Ovary (tissue), 10 donors: ENCODE measurements at places on chromosomes 1 and 21. TPM values are rescaled to one million over a fixed set of nuclear protein-coding genes. Genes with fewer than 3 reads are reported as not detected.

Gene CYP4A11
- not detected for total RNA-seq

- no peaks in the 10 kb centered on the region for H3K36me3 ChIP-seq
- peaks cover 27% of the 10 kb centered on the region for H3K4me1 ChIP-seq
- H3K4me3 ChIP-seq: no peak overlapping the region
- DNase-seq: no peak
- H3K27ac ChIP-seq: no peak overlapping the region
- no peaks in the 10 kb centered on the region for H3K27me3 ChIP-seq
Observed at GRCh38 chr1:208041505-208041904, 130.6 kb upstream of the CD34 start.

Gene EPRS1
- 65.4 TPM for total RNA-seq

Gene LCE1E
- not detected for total RNA-seq

Gene ZNF281
- 11.0 TPM for total RNA-seq

GRCh38 chr1:42783092-42783491 is 1.7 kb upstream of the TMEM269 start:
- H3K27ac ChIP-seq: no peak overlapping the region
- DNase-seq: no peak
- H3K4me1 ChIP-seq: peaks cover 5% of the 10 kb centered on the region
- no peaks in the 10 kb centered on the region for H3K36me3 ChIP-seq
- H3K4me3 ChIP-seq: no peak overlapping the region
- H3K27me3 ChIP-seq: no peaks in the 10 kb centered on the region

DNA sequence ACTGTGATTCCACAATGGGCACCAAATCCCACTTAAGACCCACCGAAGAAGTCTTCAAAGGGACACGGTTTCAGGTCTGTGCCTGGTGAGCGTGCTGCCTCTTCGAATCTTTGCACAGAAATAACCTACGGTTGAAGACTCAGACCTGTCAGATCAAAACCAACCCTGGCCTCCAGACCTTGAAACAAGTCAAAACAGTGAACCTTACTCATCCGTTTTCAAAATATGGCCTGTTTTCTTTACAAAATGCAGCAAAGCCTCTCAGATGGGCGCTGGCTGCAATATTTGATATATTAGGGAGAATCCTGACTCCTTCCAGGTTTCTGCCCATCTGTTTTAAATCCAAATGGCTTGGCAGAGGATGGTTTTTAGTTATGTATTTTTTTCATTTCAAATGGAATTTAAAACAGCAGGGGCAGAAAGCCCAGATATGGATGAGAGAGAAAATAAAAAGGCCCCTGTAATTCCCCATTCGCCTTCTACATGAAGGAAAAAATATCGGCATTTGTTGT is 14.0 kb downstream of the JUN start:
- no peaks in the 10 kb centered on the region for H3K4me1 ChIP-seq
- no peak overlapping the region for H3K27ac ChIP-seq
- no peaks in the 10 kb centered on the region for H3K36me3 ChIP-seq
- no peak for DNase-seq
- no peaks in the 10 kb centered on the region for H3K27me3 ChIP-seq

DNA sequence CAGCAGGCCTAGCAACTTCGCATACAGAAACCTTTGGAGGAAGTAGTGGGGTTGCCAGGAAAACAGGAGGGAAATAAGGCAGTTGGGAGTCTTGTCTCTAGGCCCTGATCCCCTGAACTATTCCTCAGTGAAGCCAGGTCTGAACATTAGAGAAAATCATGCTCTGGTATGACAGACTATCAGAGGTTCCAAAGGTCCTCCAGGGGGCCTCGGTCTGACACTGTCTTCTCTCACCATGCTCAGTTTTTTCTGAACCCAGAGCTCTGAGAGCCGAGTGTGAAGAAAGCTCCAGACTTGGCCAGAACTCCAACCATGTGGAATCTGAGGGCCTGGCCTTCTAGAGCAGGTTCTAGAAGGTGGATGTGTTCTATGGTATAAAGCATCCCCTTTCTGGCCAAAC is 4.0 kb downstream of the TOMM40L start:
- no peak overlapping the region for H3K4me3 ChIP-seq
- no peak overlapping the region for H3K27ac ChIP-seq
- peaks cover 5% of the 10 kb centered on the region for H3K4me1 ChIP-seq
- no peaks in the 10 kb centered on the region for H3K27me3 ChIP-seq

DNA sequence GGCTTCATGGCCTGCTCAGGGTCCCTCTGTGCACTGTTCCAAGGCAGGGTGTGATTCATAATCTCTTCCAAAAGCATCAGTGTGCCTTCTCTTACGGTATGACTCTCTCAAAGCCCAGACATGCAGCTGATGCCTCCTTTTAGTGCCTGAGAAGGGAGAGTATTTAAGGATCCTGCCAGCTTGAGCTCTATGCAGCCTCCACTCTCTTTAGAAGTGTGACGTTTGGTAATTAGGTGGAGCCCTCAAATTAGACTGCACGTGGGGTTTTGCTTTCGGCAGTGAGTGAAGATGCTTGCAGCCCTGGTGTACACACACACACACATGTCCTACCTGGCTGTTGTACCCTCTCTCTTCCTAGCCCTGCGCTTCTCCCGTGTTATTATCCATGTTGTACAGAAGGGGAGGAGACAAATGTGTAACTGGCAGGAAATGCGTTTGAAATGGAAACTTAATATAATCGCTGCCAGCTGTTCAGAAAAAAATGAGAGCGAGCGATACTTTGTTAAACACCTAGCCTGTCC is 2.6 kb upstream of the C1orf174 start:
- H3K27ac ChIP-seq: no peak overlapping the region
- H3K36me3 ChIP-seq: no peaks in the 10 kb centered on the region
- H3K27me3 ChIP-seq: no peaks in the 10 kb centered on the region
- DNase-seq: no peak

GRCh38 chr1:7922301-7922700 is 18.3 kb downstream of the TNFRSF9 start:
- no peaks in the 10 kb centered on the region for H3K4me1 ChIP-seq
- H3K27ac ChIP-seq: no peak overlapping the region
- DNase-seq: no peak
- no peaks in the 10 kb centered on the region for H3K27me3 ChIP-seq

DNA sequence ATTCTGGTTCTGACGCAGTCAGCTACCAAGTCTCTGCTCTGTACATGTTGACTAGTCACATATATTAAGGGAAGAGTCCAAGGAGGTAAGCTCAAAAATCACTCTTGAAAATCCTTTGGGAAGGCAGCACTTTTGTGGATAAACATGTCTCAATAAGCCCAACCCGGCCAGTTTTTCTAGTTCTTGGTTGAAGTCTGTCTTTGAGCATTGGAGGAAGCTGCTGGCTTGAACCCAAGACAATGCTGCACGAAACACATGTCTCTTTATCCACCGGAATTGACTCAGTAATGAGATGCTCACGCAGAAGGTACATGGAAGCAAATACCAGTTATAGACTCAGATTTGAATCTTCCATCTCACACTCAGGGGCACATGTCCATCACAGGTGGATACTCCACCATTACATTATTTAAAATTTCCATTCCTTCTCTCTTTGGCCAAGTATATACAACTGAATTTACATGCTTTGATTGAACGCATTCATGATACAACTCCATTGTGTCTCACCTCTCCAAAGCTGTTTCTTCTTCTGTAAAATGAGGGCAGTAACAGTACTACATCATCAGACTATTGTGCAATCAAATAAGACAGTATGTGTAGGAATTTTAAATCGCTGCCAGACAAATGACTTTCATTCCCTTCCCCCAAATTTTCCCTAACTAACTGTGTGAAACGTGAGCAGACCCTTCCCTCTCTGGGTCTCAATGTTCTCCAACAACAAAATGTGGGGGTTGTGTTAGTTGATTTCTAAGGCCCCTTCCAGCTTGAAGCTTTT is 9.6 kb upstream of the GUCA2A start:
- peaks cover 7% of the 10 kb centered on the region for H3K4me1 ChIP-seq
- H3K27ac ChIP-seq: no peak overlapping the region

Gene FNDC10
- 2.8 TPM for total RNA-seq

Gene MAP3K6
- total RNA-seq: 10.3 TPM

DNA sequence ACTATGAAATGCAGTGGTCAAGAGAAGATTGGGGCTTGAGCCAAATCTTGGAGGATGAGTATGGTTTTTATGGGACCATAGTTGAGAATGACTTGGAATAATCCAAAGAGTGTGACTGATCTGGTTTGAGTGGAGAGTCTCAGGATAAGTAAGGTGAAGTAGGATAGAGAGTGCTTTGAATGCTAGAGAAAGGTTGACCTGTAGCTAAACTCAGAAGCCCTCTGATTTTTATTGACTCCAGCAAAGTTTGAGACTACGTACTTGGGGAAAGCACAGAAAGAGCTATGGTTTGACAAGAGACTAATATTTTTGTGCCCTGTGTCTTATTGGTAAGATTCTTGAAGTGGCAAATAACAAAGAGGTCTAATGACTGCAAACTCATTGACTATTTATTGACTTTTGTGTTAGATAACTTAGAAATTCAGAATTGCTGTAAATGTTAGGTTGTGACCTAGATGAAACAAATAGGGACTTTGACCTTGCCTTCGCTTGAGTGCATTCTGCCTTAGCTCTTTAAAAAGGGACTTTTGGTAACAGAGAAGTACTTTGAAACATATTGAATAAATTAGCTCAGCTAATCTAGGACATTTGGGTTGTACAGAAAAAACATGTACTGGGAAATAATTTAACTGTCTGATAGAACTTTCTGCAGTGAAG is 35.1 kb downstream of the UAP1 start:
- DNase-seq: no peak
- no peak overlapping the region for H3K4me3 ChIP-seq
- H3K4me1 ChIP-seq: no peaks in the 10 kb centered on the region
- no peak overlapping the region for H3K27ac ChIP-seq
- H3K27me3 ChIP-seq: no peaks in the 10 kb centered on the region
- no peaks in the 10 kb centered on the region for H3K36me3 ChIP-seq

- H3K36me3 ChIP-seq: no peaks in the 10 kb centered on the region
- no peaks in the 10 kb centered on the region for H3K27me3 ChIP-seq
- H3K4me3 ChIP-seq: no peak overlapping the region
- no peak for DNase-seq
- no peak overlapping the region for H3K27ac ChIP-seq
Observed at GRCh38 chr1:179424610-179425009, 58.8 kb downstream of the AXDND1 start.

DNA sequence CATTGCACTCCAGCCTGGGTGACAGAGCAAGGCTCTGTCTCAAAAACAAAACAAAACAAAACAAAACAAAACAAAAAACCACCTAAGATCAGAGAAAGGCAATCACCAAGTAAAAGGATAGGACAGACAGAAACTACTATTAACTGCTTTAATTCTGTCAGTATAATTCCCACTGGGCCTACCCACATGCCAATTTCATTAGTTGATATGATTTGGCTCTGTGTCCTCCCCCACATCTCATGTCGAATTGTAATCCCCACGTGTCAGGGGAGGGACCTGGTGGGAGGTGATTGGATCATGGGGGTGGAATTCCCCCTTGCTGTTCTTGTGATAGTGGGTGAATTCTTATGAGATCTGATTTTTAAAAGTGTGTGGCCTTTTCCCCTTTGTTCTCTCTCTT is 27.2 kb upstream of the CAPZB start:
- no peak for DNase-seq
- no peaks in the 10 kb centered on the region for H3K27me3 ChIP-seq
- H3K36me3 ChIP-seq: no peaks in the 10 kb centered on the region
- no peak overlapping the region for H3K27ac ChIP-seq
- H3K4me3 ChIP-seq: no peak overlapping the region

Gene CELA3A
- 3.3 TPM for total RNA-seq

- no peak overlapping the region for H3K4me3 ChIP-seq
- H3K27me3 ChIP-seq: no peaks in the 10 kb centered on the region
- no peaks in the 10 kb centered on the region for H3K36me3 ChIP-seq
- no peak overlapping the region for H3K27ac ChIP-seq
Observed at GRCh38 chr1:40425198-40425597, 25.1 kb upstream of the ZFP69B start.

GRCh38 chr1:66246351-66247269 is 287.3 kb upstream of the SGIP1 start:
- DNase-seq: no peak
- no peaks in the 10 kb centered on the region for H3K4me1 ChIP-seq
- no peak overlapping the region for H3K4me3 ChIP-seq
- H3K27me3 ChIP-seq: no peaks in the 10 kb centered on the region

Gene OR2M5
- total RNA-seq: not detected

- no peak overlapping the region for H3K4me3 ChIP-seq
- H3K27ac ChIP-seq: no peak overlapping the region
- no peaks in the 10 kb centered on the region for H3K27me3 ChIP-seq
- H3K36me3 ChIP-seq: no peaks in the 10 kb centered on the region
Observed at GRCh38 chr21:45737485-45738166, 94.1 kb downstream of the PCBP3 start.

GRCh38 chr1:88773540-88774150 is 89.6 kb downstream of the PKN2 start:
- no peaks in the 10 kb centered on the region for H3K36me3 ChIP-seq
- H3K4me1 ChIP-seq: no peaks in the 10 kb centered on the region
- H3K27me3 ChIP-seq: no peaks in the 10 kb centered on the region
- H3K27ac ChIP-seq: no peak overlapping the region

Gene TPR
- total RNA-seq: 107 TPM

DNA sequence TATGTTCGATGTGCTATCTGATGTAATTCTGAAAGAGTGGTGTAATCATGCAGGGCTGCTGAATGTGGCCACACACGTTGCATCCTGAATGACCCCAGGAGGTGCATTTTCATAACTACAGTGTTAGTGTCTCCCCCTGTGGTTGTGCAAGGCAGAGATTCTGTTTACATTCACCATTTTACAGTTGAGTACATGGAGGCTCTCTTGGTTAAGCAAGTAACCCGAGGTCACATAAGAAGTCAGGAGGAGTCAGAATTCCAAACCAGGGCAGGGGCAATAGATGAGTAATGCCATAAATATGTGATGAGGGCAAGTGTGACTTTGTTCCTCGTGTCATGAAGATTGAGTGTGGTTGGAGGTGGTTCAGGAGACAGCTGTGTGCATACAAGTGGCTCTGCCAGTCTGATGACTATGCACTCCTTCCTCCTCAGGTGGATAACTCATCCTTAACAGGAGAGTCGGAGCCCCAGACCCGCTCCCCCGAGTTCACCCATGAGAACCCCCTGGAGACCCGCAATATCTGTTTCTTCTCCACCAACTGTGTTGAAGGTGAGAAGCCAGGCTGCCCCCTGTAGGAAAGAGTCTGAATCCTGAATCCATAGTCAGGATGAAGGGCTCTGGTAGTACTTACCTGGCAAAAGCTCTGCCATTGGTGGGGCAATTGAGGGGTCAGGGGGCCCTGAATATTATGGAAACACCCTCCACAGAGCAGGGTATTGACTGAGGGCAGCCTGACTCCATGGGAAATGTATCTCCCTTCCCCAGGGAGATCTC is 9.3 kb downstream of the ATP1A2 start:
- no peak overlapping the region for H3K4me3 ChIP-seq
- no peak overlapping the region for H3K27ac ChIP-seq
- H3K4me1 ChIP-seq: no peaks in the 10 kb centered on the region
- no peaks in the 10 kb centered on the region for H3K27me3 ChIP-seq
- no peak for DNase-seq

GRCh38 chr21:24225431-24225830 is 1381.8 kb downstream of the MRPL39 start:
- H3K27me3 ChIP-seq: no peaks in the 10 kb centered on the region
- no peaks in the 10 kb centered on the region for H3K4me1 ChIP-seq
- DNase-seq: no peak
- no peak overlapping the region for H3K27ac ChIP-seq
- no peaks in the 10 kb centered on the region for H3K36me3 ChIP-seq
- H3K4me3 ChIP-seq: no peak overlapping the region

Gene PPM1J
- total RNA-seq: 2.1 TPM
